Activated T-helper 17 cell treated with anti-CD3 and anti-CD28 coated beads, Interleukin-2, amount 50 U/mL, for 72 hours (primary cell): ENCODE measurements at places on chromosomes 6 and 20.

GRCh38 chr6:116444575-116444974, 16.6 kb upstream of the CALHM6 start:
- ATAC-seq: no peak

- ATAC-seq: no peak
These were observed 156.0 kb upstream of the FAM83B start for GRCh38 chr6:54690596-54690995.

DNA sequence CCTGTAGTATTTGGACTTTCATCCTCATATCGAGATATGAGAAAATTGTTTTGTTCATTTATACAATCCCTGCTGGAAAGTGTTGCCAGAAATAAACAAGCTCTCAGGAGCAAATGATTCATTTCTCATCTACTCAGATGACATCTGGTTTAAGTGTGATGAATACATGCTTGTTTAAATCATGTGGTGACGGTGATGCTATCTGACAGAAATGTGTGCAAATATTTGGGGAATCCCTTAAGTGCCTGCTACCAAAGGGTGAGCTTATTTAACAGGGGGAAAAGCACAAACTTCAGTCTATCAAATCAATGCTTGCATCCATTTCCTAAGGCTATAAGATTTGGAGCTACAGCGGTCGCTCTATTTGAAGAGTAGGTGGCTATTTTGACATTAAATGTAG, 368.3 kb upstream of the SASH1 start:
- ATAC-seq: no peak

GRCh38 chr6:91653076-91653723, 1066.3 kb upstream of the MAP3K7 start:
- no peak for ATAC-seq

GRCh38 chr6:168533414-168533813, 92.4 kb downstream of the SMOC2 start:
- no peak for ATAC-seq

DNA sequence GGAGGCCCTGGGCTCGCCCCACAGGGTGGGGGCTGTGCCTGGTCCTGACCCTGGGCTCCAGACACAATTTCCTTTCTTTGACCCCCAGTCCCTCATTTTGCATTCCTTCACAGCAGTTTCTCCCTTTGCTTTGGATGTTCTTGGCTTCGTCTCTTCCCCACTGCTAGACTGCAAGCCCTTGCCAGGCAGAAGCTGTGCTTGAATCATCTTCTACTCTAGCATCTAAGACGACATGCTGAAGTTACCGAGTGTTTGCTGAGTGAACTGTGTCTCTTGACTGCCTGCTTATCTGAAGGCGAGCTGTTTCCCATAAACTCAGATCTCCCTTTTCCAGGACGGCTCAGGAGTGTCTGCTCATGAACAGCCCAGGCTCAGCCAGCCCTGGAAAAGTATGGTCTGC, 14.3 kb upstream of the SYNDIG1 start:
- ATAC-seq: no peak

- no peak for ATAC-seq
These were observed 27.2 kb downstream of the DSE start for GRCh38 chr6:116397914-116398313.

DNA sequence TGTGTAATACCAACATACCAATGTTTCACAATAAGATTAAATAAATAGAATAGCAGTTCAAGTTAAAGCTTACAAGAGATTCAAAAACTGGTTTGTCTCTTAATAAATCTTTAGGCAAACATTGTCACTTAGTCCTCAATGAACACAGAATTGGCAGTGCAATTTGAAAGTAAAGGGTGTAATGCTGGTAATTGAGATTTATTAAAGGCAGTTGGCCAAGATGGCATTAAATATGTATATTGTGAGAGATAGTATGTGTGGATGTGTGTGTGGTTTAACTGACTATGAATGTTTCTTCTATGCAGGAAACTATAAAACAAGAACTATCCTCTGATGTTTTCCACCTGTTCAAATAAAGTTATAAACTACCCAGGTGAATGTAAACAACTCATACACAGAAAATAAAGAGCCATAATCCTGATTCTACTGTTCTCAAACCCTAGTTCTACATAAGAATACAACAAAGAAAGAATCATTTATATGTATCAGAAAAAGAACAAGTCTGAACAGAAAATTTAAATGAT, 267.9 kb upstream of the PTCHD4 start:
- ATAC-seq: no peak

GRCh38 chr20:5261763-5262162, 55.0 kb downstream of the PROKR2 start:
- no peak for ATAC-seq

DNA sequence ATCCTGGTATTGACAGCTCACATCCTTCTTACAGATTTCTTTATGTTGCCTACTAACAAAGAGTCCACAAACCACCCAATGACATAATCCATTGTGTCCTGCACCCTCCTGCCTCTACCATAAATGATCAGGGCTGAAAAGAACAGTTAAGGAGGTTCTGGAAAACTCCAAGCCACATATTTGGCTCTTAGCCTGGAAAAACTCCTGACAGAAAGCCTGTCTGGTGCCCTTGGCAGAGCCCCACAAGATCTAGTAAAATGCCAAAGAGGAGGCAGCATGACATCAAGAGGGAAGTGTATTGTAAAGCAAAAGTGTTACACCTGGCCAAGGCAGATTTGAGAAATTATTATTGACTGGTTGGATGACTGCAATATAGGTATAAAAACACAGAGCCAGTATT, 126.4 kb upstream of the VGLL2 start:
- ATAC-seq: no peak

DNA sequence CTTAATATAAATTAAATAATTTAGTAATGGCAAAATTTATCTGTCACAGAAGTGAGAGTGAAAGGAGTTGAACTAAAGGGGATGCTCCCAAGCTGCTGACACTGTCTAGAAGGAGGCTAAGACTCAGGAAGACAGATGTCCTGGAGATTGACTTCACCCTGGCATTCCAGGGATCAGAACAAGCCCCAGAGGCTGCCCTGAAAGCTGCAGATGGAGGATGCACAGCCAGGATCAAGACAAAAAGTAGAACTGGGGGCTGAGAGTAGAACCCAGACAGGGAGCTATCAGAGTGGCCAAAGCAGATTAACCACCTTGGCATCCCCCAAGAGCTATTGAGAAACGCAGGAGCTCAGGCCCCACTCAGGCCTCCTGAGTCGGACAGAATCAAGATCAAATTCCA, 189.2 kb upstream of the PLCB4 start:
- ATAC-seq: no peak

GRCh38 chr6:43893073-43893472, 123.1 kb downstream of the VEGFA start:
- no peak for ATAC-seq

GRCh38 chr20:44541992-44542391, 20.1 kb upstream of the SERINC3 start:
- no peak for ATAC-seq

- no peak for ATAC-seq
These were observed 28.1 kb upstream of the FOXP4 start for GRCh38 chr6:41518118-41518517.

- ATAC-seq: peak; percentile 96
These were observed 77.7 kb upstream of the CLDN20 start for GRCh38 chr6:155186052-155186658.

DNA sequence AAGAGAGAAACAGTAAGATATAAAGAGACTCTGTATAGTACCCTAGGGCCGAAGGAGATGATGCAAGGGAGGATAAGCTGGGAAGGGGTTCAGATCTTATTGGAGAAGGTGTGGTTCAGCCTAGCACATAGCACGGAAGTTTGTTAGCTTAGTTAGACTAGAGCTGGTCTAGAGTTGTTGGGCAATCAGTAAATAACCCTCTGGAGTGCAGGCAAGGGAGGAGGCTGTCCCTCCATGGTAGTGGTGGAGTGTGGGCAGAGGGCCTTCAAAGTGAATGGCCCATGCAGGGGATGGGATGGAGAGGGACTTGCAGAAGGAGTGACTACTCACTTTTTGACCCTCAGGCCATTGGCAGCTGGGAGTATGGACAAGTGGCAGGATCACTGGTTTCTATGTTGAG, 20.0 kb downstream of the TULP4 start:
- no peak for ATAC-seq

GRCh38 chr6:10383331-10384090, 31.4 kb downstream of the TFAP2A start:
- no peak for ATAC-seq

DNA sequence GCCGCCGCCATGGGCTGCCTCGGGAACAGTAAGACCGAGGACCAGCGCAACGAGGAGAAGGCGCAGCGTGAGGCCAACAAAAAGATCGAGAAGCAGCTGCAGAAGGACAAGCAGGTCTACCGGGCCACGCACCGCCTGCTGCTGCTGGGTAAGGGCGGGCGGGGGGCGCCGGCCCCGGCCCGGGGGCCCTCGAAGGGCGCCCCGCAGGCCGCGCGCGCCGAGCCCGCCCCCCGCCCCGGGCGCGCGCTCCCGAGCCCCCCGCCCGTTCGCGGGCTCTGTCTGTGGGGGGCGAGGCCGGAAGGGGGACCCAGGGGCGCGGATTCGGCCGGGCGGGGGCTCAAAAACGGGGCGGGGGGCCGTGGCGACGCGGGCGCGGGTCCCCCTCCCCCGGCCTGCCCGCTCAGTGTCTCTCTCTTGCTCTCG, 39.2 kb downstream of the GNAS start:
- ATAC-seq: no peak

GRCh38 chr6:27294409-27294808, 17.7 kb downstream of the POM121L2 start:
- ATAC-seq: no peak

GRCh38 chr6:16670183-16670582, 91.1 kb downstream of the ATXN1 start:
- peak; percentile 45 for ATAC-seq
